ENCODE measurements at places on chromosomes 6 and 20.

- peak; percentile 65 for DNase-seq
Measured at GRCh38 chr6:31776989-31777666, at the start of gene VWA7. Gene VWA7 (minus strand): TSS chr6:31777328. CDS start chr6:31776779, 549 bp downstream.

DNA sequence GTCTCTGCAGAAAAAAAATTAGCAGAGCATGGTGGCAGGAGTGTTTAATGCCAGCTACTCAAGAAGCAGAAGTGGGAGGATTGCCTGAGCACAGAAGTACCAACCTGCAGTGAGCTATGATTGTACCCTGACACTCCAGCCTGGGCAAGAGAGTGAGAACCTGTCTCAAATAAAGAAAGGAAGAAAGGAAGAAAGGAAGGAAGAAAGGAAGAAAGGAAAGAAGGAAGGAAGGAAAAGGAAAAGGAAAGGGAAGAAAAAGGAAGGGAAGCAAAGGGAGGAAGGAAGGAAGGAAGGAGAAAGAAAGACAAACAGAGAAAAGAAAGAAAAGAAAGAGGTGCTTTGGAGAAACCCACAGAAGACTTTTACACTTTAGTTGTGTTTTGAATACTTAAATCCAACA, 12.8 kb upstream of the PDCD2 start:
- DNase-seq, result no peak

DNA sequence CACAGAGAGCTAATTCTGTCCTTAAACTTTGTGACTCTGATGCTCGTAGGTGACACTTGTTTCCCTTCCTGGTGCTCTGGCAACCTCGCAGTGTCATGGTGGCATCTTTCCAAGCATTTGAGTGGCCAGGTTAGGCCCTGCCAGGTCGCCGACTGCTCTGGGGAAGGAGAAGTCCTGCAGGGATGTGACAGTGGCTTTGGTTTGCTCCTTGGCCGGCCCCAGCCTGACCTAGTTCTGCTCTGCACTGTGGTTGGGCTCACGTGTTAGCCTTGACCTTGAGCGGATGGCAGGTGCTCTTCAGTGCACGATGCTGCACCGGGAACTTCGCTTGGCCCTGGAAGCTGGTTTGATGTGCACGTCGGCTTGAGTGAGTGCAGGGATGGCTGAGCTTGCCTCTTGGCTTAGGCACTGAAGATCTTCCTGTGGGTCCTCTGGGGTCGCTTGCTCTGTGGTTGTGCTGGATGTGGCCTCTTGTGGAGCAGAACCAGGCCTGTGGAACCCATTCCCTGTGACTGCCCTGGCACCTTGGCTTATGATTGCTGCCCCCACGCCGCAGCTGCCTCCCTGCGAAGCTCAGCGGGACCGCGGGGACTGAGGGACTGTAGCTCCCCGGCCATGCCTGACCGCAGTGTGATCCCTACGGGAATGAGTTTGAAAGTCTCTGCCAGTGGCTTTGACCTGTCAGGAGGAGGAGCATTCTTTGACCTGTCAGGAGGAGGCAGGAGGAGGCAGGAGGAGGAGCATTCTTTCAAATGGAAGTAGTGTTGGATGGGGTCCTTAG, 8.7 kb downstream of the OSBPL2 start:
- no peak for DNase-seq

DNA sequence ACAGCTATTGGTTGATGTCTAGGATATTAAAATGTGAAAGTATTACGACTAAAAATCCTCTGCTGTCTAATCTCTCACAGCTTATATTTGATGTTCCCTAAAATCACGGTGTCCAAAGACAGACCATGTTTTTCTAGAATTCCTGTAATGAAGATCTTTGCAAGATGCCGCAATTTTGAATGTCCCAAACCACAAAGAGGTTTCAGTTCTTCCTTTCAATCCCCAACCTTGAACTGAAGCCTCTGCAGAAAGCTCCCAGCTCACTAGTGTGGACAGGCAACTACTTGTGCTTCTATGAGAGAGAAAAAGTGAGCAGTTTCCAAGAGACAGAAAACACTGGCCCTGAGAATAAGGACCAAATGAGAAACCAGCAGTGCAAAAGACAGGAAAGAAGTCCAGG, 370.1 kb downstream of the FOXA2 start:
- no peak for DNase-seq

DNA sequence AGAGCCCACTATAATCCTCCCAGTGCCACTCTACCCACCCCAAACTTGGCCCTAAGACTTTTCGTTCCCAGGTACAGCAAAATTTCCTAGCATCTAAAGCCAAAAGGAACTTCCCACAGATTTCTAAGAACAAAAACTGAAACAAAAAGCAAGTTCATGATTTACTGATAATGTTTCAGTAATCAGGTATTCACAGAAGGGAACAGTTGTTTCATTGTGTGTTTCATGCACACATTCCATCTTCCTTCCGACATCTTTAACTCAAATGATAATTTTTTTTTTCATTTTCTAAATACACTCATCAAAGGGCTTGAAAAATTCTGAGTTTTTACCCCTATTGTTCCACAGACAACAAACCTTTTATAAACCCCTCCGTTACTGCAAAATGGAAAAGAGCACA, 6.0 kb upstream of the BTN1A1 start:
- no peak for DNase-seq

- no peak for DNase-seq
Measured at GRCh38 chr6:18792866-18793265, 405.7 kb downstream of the RNF144B start.

DNA sequence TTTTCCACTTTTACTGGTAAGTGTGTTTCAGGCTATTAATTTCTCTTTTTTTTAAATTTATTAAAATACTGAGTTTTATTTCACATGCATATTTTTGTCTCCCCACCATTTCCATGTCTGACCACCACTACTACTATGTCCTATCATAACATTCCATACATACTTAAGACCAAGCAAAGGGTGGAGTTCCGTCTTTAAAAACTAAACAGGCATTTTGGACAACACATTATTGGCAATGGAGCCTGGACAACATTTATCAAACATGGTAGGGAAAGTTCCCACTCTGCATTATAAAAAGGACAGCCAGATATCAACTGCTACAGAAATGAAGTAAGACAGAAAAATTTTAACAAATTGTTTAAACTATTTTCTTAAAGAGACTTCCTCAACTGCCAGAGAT, 91.9 kb downstream of the LMBRD1 start:
- peak; percentile 10 for DNase-seq

DNA sequence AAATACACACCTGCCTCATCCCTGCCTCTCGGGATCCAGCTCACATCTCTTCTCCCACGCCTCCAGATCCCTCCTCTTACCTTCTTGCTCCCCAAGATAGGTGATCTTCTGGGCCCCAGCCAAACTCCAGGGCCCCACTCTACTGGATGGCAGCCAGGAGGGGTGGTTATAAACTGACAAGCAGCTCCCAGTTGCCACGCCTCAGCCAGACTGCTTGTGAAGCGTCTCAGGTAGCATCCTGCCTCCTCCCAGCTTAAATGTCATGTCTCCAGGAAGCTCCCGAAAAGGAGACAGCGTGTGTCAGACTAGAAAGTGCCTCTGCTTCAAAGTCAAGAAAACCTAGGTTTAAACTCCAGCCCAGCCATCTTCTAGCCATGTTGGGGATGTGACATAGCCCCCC, 114.1 kb downstream of the LRFN2 start:
- no peak for DNase-seq

DNA sequence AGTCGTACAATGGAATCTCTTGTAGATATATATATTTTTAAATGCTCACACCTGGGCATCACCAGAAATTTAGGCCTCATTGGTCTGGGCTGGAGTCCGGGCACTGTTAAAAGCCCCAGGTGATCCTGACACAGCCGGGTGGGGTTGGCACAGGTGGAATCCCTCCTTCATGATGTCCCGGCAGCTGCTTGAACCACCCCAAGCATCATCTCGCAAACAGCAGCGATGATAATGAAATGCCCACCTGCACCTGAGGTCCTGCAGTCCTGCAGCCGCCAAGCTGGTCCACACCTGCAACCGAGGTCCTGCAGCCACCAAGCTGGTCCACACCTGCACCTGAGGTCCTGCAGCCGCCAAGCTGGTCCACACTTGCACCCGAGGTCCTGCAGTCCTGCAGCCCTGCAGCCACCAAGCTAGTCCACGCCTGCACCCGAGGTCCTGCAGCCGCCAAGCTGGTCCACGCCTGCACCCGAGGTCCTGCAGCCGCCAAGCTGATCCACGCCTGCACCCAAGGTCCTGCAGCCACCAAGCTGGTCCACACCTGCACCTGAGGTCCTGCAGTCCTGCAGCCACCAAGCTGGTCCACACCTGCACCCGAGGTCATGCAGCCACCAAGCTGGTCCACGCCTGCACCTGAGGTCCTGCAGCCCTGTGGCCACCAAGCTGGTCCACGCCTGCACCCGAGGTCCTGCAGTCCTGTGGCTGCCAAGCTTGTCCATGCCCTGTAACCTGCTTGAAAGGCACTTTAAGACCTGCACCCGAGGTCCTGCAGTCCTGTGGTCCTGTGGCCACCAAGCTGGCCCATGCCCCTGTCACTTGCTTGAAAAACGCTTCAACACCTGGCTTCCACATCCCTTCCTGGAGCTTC, 261.2 kb downstream of the DLL1 start:
- DNase-seq, result no peak

DNA sequence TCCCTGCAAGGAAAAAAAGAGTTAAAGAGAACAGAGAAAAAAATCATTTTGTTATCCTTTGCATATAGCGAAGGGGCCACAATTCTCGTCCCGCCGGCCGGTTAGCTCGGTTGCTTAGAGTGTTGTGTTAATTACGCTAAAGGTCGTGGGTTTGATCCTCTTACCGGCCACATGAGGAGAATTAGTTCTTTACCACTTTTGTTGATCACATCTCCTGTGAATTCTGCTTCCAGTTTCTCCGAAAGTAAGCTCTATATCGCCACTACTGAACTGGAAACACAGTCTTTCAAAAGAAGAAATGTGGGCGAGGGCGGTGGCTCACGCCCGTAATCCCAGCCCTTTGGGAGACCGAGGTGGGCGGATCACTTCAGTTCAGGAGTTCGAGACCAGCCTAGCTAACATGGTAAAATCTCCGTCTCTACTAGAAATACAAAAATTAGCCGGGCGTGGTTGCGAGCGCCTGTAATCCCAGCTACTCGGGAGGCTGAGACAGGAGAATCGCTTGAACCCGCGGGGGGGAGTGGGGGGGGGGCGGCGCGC, 13.4 kb downstream of the PRSS16 start:
- DNase-seq, result no peak

DNA sequence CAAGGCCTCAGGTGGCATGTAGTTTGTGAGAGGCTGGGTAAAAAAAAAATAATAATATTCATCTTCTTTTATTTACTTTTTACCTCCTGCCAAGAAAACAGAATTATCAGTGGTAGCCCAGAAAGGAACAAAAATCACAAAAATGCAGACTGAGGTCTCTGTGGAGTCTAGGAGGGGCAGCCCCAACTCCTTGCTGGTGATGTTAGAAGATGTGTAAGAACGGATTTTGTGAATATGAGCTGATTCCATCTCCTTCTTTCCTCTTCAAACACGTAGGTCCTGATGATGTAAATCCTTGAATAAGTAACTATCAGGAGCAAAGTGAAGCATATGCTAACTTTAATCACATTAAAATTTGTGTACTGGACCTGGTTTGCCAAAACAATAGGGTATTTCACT, 226.8 kb downstream of the EYA4 start:
- no peak for DNase-seq

GRCh38 chr6:166766769-166767168, 139.7 kb upstream of the RPS6KA2 start:
- DNase-seq, result no peak

All from LHCN-M2 (cell line).